ENCODE measurements at places on chromosomes 3 and 15.

- no peak for DNase-seq
These were observed 19.5 kb upstream of the TIMP4 start for GRCh38 chr3:12178091-12178820.

DNA sequence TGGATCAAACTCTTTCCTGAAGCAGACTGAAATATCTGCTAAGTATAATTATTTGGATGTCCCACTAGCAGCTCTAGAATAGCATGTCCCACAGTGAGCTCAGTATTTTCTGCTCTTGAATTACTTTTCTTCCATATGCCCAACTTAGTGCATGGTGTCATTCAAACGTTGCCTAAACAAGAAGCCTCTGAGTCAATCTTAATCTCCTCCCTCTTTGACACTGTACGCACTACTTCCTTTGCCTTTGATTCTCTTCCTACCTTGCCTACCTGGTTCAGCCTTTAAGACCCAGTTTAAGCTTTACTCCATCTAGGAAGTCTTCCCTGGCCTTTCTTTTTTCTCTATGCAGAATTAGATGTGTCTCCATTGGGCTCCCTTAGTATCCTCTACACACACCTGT, 54.5 kb downstream of the SEC22A start:
- DNase-seq = no peak

DNA sequence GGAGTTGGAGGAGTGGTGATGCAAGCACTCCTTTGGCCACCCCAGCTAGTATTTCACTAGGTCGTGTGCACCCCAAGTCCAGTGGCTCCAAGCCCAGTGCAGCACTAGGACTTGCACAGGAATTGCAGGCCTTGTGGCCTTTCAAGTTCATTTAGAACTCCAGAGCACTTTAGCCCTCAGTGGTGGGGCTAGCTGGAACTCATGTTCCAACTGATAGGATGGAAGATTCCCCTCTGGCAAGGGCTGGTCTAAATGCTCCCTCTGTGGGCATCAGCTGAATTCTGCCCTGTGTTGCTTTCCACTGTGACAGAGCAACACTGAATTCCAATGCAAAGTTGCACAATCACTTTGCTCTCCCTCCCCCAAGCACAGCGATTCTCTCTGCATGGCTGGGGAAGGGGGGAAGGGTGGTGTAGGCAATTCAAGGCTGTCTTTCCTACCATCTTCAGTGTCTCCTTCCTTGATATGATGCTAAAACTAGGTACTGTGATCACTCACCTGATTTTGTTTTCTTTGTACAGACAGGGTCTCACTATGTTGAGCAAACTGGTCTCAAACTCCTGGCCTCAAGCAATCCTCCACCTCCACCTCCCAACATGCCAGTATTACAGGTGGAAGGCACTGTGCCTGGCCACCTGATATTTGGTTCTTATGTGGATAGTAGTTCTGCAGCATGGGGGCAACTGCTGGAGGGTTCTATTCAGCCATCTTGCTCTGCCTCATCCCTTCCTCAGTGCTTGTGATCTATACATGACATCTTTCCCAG, 10.3 kb downstream of the USF3 start:
- no peak for DNase-seq

- DNase-seq = no peak
These were observed 378.3 kb downstream of the IL5RA start for GRCh38 chr3:2731843-2732242.

DNA sequence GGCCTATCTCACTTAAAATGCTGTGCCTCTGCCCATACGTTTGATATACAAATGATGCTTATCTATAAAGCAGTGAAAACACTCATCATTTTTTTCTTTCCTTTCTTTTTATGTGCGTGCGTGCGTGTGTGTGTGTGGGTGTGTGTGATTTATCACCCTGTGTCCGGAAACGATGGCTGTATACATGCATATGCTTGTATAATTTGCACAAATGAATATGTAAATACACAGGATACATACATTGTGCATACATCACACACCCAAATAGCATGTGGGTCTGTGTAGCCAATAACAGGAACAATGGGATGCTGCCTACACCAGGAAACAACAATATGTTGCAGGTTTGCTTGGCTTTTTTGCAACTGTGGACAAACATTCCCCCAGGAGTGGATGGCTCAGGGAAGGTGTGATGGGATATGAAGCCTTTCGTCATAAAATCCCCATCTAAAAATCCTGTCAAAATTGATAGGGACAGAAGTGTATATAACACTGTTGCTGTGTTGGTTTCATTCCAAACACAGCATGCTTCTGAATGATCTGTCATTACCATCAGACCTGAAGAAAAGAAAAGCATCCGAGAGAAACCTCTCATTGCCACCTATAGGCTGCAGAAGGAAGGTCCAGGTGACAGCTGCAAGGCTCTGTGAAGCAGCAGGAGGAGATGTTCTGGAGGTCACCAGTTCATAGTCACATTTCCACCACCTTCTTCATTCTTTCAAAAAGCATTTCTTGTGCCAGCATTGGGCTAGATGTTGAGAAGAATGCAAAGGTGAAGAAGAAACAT, 503.9 kb upstream of the NR2F2 start:
- DNase-seq = no peak

Data from SJCRH30 (cell line).